Right renal cortex interstitium (tissue), 3 donors: ENCODE measurements at places on chromosomes 4 and X.

DNA sequence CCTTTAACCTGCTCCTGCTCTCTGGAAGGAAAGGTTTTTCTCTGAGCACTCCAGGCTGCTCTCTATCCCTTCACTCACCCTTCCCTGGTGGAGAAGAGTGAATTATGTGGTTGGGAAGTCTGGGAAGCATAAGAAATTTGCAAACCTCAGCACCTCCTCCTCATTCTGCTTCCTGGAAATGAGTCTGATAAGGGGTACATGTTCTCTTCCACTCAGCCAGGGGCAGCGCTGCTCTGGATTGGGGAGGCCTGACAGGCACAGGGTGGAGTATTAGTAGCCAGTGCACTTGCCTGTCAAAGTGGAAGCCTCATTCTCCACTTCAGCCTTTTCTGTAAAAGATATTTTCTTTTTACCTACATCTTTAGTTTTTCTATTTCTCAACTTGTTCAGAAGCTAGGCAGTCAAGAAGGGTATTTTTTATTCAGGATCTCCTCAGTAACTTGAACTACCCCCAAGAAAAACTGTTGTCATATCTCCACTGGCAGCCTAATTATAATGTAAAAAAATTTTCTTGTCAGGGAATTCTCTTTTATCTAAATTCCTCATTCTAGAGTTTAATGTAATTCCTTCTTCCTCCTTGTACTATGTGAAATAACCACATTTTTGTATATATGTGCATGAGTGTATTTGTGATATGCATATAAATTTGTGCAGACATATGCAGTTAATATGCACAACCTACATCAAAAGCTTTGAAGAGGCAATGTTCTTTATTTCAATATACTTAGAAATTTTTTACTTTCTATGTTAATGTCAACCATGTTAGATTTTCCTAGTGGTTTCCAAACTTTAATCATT lies 15.3 kb downstream of the ADAMTS3 start:
- no peak for DNase-seq

DNA sequence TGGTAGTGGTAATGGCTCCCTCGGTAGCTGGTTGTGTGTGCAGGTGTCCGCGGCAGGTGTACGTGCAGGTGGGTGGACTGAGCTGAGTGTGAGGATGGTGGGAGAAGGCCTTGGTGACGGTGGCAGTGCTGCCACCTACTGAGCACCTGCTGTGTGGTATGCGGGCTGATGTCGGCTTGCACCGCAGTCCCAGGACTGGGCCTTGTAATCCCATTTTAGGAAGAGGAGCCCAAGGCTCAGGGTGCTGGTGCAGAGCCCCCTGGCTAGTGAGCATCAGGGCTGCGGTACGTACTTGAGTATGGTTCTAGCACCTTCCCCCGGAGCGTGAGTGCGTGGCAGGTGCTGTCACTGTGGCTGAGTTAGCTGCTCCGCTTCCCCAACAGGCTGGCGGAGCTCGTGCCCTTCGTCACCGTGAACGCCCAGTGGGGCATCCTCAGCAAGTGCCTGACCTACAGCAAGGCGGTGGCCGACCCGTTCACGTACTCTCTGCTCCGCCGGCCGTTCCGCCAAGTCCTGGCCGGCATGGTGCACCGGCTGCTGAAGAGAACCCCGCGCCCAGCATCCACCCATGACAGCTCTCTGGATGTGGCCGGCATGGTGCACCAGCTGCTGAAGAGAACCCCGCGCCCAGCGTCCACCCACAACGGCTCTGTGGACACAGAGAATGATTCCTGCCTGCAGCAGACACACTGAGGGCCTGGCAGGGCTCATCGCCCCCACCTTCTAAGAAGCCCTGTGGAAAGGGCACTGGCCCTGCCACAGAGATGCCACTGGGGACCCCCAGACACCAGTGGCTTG lies 5.7 kb upstream of the CPZ start:
- DNase-seq = no peak

DNA sequence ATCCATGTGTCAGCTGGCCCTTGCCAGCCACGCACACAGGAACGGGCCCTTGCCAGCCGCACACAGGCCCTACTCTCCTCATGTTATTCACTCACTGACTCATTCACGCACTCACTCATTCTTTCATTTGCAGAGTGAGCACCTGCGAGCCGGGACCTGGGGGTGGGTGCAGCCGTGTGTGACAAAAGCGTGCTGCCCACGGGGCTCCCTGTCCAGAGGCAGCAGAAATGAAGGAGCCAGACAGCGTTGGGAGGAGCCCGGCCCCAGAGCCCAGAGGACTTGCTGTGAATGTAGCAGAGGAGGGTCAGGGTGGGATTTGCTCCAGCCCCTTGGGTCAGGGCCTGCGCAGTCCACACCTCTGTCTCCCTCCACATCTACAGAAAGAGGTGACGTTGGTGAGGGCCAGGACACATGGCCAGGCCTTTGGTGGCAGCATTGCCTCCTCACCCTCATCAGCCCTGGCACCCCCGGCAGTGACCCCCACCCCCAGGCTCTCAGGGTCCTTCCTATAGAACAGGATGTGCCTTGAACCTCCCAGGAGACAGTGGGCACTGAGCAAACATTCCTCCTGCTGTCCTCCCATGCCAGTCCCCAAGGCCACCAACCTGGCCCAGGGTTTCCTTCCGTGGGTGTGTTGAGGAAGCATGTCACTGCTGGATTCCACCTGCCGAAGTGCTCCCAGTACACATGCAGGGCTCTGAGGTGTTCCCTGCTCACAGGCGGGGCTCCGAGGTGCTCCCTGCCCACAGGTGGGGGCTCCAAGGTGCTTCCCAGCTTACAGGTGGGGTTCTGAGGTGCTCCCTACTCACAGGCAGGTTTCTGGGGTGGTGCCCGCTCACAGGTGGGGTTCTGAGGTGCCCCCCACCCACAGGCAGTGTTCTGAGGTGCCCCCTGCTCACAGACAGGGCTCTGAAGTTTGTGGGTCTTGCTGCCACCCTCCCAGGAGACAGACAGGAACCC lies 105.7 kb downstream of the HMX1 start:
- no peak for DNase-seq

DNA sequence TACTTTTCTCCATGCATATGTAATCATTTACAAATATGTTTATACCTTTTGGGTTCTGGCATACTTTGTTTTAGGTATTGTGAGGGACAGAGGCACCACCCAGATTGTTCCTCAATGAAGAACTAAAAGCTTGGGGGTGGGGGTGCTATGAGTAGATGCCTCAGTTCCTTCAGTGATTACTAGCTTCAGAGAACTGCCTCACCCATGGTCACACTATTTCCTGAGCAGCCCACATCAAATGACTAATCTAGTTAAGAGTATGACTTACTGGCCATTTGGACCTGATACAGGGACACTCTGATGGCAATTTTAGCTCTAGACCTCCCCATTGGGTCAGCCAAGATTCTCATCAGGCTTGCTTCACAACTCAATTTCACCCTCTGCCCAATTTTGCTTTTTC lies 22.2 kb upstream of the CXXC4 start:
- no peak for DNase-seq

DNA sequence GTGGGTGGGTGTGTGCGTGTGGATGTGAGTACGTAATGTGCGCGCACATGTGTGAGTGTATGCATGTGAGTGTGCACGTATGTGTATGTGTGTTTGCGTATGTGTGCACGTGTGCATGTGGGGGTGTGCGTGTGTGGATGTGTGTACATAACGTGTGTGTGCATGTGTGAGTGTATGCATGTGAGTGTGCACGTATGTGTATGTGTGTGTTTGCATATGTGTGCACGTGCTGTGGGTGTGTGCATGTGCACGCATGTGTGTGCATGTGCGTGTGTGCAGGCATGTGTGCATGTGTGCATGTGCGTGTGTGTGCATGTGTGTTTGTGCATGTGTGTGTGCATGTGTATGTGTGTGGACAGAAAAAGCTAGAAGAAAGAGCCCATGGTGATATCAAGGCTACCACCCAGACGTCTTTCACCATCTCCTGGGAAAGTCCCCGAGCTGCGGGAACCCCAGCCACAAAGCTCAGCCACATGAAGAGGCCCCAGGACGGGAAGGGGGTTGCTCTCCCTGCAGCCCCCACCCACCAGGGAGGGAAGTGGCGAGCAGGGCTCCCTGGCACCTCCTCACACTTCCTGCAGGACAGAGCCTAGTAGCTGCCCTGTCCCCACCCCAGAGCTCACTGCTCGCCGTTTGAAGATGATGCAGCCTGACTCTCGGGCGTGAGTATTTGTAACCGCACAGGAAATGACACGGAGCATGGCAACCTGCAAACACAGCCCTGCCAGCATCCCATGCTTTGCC lies 108.3 kb downstream of the DCTD start:
- no peak for DNase-seq

GRCh38 chrX:40097141-40097503 lies 636 bp downstream of the BCOR start:
- DNase-seq = no peak

- no peak for DNase-seq
Observed at GRCh38 chrX:3520982-3521381, 174.5 kb upstream of the MXRA5 start.

DNA sequence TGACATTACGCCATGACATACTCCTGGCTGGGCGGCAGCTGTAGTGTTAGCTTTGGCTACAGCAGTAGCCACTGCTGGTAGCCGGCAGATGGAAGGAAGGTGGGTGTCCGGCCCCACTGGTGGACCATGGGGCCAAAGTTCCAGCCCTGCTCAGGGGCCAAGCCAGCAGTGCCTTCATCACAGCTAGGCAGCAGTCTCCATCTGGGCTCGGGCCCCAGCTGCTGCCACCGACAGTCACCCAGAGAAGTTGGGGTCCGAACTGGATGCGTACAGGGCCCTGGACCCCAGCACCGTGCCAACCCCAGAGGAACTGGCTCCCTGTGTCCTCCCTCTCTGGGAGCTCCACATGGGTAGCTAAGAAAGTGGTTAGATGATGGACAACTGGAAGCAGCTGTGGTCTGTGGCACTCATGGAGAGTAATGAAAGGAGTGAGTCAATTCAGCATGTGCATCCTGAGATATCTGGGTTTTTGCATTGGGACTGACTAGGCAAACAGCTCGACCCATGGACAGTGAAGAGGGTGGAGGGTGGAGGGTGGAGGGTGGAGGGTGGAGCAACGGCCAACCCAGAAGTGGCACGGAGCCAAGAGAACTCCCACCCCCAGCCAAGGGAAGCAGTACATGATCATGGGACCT lies 366.6 kb upstream of the GRIA3 start:
- no peak for DNase-seq

DNA sequence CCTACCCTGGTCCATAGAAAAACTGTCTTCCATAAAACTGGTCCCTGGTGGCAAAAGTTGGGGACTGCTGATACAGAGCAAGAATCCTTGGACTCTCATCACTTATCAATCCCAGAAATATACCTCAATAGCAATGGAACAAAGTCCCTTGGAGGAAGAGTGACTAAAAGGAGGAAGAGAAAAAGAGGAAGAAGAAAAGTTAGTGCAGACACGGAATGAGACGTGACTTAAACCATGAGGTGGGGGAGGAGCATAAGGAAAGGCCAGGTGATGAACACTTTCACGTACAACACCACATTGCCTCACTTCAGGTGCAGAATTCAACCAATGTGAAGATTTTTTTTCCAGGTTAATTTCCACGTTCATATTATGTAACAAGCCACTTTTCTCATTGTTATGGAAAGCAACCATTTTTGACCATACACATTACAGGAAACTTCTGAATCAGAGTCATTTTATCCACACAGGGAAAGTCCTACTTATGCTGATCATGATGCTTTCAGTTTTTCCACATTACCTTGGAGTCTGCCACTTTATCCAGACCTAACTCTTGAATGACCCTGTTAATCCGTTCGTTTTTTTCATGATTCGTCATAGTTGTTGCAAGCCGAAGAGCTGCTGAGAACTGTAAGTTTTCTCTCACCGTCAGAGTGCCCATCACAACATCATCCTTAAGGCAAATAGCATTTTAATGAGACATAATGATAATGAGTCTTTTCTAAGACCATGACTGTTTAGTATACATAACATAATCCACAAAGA lies 27.7 kb downstream of the ABCG2 start:
- DNase-seq = no peak
